ENCODE measurements at places on chromosomes 3 and 15.

GRCh38 chr3:183975981-183976662, 41.6 kb downstream of the ABCC5 start:
- DNase-seq: no peak

- peak; percentile 40 for DNase-seq
Observed at GRCh38 chr15:90286678-90287077, 21.2 kb downstream of the NGRN start.

- no peak for DNase-seq
Observed at GRCh38 chr15:95669146-95669922, 661.2 kb upstream of the NR2F2 start.

- no peak for DNase-seq
Observed at GRCh38 chr3:52971895-52972294, 74.0 kb downstream of the SFMBT1 start.

GRCh38 chr3:124200407-124200806, 208.5 kb upstream of the ROPN1 start:
- no peak for DNase-seq

- no peak for DNase-seq
Observed at GRCh38 chr3:105864212-105864611, 4.6 kb downstream of the CBLB start.

- DNase-seq: no peak
Observed at GRCh38 chr3:89108291-89108550, 800 bp downstream of the EPHA3 start.

DNA sequence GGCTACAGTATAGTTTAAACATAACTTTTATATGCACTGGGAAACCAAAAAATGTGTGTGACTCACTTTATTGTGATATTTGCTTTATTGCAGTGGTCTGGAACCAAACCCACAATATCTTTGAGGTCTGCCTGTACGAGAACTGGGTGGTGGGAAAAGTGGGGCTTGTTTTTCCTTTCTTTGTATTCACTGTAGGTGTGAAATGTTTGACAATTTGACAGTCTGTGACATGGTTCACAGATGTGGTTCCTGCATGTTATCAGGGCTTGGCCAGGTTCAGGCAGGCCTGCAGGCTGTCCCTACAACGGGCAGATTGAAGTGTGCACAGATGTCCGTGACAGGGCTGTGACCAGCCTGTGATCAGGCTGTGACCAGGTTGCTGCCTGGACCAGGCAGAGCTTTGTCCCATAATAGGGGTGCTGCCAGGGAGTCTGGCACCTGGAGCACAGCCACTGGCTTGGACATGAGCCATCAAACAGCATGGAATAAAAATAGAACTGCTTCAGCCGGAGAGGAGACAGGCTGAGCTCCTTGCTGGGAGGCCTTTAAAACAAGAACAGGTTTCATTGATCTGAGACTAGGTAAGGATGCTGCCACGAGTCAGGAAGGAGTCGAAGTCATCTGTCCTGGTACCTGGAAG, 61.0 kb downstream of the KLF13 start:
- DNase-seq: peak; percentile 27

DNA sequence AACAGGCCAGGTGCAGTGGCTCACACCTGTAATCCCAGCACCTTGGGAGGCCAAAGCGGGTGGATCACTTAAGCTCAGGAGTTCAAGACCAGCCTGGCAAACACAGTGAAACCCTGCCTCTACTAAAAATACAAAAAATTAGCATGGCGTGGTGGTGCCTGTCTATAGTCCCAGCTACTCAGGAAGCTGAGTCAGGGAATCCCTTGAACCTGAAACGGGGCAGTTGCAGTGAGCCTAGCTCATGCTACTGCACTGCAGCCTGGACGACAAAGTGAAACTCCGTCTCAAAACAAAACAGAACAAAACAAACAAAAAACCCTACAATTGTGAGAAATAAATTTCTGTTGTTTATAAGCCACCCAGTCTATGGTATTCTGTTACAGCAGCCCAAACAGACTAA, 94.7 kb downstream of the PIK3CB start:
- DNase-seq: no peak

DNA sequence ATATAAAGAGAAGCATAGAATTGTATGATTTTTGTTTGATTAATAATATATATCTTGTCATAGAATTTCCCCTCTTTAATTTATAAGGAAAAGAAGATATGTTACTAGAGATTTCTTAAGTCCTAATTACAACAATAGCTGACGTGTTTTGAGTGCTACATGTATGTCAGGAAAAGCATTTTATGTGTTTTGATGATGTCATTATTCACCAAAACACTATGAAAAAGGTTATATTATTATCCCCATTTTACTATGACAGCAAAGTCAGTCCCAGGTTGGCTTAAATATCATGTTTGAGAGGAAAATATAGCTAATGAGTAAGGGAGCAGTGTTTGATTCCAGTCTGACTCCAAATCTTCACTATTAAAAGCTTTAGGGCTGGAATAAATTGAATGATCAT, 428.4 kb upstream of the GOLIM4 start:
- no peak for DNase-seq

DNA sequence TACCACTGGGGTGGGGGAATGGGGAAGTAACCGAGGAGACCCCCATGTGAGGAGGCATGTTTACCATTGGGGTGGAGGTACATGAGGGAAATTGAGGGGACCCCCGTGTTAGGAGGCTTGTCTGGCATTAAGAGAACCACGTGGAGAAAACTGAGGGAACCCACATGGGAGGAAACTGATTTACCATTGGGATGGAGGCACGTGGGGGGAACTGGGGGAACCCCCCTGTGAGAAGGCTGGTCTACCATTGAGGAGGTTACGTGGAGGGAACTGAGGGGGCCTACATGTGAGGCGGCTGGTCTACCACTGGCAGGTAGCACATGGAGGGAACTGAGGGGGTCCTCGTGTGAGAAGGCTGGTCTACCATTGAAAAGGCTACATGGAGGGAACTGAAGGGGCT, 159.4 kb downstream of the FBLN2 start:
- no peak for DNase-seq

- no peak for DNase-seq
Observed at GRCh38 chr15:33608714-33609113, 297.9 kb downstream of the RYR3 start.

GRCh38 chr3:5267889-5268288, 80.4 kb downstream of the EDEM1 start:
- no peak for DNase-seq

- DNase-seq: no peak
Observed at GRCh38 chr15:100198442-100198841, 143.3 kb downstream of the ADAMTS17 start.

DNA sequence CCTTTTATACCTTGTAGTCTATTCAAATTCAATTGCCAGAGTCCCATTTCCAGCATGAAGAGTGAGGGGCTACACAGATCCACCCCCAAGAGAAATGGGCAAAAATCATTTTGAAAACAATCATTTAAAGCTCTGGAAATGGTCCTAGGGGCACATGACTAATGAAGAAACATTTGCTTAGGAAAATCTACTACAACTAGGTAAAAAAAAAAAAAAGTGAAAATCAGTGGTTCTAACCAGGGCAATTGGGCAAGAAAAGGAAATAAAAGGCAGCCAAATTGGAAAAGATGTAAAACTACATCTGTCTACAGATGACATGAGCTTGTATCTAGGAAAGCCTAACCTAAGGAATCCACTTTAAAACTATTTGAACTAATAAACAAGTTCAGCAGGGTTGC, 9.4 kb downstream of the IMPG2 start:
- DNase-seq: no peak

GRCh38 chr15:38885001-38885400, 320.4 kb upstream of the RASGRP1 start:
- no peak for DNase-seq

DNA sequence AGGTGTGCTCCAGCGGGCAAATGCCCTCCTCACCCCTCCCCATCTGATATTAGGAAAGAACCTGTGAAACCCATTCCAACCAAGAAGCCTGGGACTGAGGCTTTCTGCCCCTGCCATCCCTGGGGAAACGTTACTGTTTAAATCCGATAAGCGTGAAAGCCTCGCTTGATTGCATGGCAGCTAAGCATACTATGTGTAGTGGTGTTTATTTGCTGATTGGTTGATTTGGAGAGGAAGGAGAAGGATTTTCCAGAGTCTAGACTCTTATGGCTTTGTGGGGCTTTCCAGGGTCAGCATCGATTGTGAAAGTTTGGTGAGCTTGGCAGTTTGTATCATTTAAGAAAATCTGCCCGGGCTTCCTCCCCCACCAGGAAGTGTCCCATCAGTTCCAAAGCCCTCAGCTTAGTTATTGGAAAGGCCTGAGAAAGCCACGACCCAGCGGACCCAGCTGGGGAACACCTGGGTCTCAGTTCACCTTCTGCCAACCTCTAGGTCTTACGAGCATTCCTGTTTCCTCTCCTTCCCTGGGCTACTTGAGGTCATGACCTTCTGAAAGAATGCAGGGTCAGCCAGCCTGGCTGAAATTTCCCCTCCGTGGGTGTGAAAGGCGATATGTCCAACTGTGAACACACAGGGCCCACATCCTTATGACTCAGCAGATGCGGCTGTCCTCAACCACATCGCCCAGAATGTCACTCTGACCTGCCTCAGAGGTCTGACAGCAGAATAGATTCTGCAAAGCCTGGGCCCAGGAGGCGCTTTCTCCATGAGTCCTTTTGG, 62.8 kb upstream of the HERC1 start:
- DNase-seq: peak; percentile 29

- no peak for DNase-seq
Observed at GRCh38 chr3:140708815-140709214, 31.0 kb downstream of the TRIM42 start.

- DNase-seq: no peak
Observed at GRCh38 chr3:190017521-190018288, 103.0 kb downstream of the P3H2 start.

DNA sequence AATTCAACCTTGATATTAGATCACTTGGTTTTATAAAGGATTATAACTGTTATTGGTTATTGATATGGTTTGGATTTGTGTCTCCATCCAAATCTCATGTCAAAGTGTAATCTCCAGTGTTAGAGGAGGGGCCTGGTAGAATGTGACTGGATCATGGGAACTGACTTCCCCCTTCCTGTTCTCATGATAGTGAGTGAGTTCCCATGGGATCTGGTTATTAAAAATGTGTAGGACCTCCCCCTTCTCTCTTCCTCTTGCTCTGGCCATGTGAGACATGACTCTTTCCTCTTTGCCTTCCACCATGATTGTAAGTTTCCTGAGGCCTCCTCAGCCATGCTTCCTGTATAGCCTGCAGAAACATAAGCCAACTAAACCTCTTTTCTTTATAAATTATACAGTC, 136.0 kb upstream of the UBE2E2 start:
- no peak for DNase-seq

GRCh38 chr3:57951066-57951882, 56.9 kb upstream of the FLNB start:
- DNase-seq: peak; percentile 18

DNA sequence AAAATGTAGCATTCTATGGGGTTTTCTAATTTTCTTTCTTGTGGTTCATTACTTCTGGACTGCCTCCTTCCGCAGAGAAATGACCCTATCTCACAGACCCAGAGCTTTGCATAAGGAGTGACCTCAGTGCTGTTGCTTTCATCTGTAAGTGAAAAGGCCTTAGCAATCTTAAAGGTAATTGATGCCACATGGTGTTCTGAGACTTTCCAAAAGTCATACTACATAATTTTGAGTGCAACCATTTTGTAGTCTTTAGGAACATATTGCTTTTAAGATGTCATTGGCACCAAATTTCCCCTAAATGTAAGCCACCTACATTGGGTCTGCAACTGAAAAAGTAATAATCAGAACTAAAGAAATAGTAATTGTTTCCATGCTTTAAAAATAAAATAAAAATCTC, 9.2 kb upstream of the HHLA2 start:
- DNase-seq: no peak

GRCh38 chr3:170815340-170815739, 54.7 kb downstream of the RPL22L1 start:
- DNase-seq: no peak

DNA sequence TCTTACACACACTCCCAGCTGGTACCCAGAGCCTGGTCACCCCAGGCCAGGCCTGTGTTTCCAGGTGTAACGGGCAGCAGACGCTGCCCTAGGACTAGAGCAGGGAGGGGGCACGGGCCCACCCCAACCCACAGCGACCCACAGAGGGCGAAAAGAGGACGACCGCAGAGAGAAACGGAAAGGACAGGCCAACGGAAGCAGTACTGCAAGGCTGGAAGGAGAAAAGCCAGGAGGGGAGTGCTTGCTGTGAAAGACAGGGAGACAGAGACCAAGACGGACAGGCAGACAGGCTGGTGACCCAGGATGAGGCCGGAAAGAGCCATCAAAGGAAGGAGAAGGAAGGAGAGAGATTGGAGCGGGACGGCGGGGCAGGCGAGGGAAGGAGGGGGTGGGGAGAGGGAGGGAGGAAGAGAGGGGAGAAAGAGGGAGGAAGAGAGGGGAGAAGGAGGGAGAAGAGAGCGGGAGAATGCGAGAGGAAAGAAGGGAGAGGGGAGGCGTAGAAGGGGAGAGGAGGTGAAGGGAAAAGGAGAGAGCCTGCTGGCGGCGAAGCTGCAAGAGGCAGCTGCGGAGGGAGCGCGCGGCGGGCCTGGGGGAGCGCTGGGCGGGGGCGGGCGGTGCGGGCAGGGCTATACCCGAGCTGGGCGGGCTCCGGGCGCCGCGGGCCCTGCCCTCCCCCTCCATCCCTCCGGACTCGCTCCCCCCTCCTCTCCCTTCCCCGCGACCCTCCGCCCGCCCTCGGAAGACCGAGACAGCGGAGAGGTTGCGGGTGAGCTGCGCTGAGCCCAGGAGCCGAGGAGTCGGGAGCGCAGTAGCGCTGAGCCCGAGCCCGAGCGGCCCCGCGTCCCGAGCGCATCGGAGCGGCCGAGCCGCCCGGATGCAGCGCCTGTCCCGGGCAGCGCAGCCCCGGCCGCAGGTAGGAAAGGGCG, at the start of gene SLC6A1:
TSS of gene SLC6A1 (plus strand) at position 732 of the 926 bp plus-strand sequence. CDS start 24,464 bp downstream, outside the sequence.
- DNase-seq: no peak

DNA sequence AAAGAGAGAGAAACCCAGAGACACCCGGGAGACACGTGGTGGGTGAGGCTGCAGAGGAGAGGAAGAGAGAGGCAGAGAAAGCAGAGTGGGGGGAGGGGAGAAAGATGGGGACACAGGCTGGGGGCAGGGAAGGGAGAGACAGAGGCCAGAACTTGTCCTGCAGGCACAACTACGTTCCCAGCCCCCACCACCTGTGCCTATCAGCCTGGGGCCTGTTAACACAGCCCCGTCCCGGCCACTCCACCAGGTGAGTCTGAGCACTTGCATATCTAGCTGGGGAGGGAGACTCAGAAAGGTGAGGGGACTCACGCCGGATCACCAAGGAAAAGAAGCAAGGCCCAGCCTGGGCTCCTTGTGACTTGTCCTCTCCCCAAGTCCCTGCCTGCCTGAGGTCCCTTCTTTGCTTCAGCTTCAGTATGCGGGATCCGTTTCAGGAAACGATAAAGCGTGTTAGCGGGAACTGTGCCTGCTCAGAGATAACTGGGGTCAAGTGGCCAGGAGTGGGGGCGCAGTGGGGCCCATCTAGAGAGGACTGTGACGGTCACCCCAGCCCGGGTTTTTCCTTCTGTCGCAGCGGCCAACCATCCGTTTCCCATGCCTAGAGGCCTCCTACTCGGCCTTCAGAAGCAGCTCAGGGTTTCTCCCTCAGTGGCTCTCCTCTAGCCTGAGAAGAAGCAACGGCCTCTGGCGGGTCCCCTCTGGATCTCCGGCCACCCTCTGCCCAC, 10.3 kb downstream of the LINGO1 start:
- DNase-seq: no peak

GRCh38 chr3:20511863-20512505, 326.0 kb upstream of the SGO1 start:
- no peak for DNase-seq

Measured in activated CD4-positive, alpha-beta T cell treated with anti-CD3 and anti-CD28 coated beads for 48 hours (primary cell).